ENCODE measurements at places on chromosomes 16 and 17. TPM values are rescaled to one million over a fixed set of nuclear protein-coding genes. Genes with fewer than 3 reads are reported as not detected.

The SECTM1 gene
- 18.3 TPM for total RNA-seq

The SLC9A5 gene
- 2.8 TPM for total RNA-seq

The ITGA2B gene
- total RNA-seq = 0.58 TPM

The RCVRN gene
- total RNA-seq = not detected

The TENT4B gene
- total RNA-seq = 17.5 TPM

The EPOP gene
- total RNA-seq = 10.2 TPM

The ENKD1 gene
- 7.4 TPM for total RNA-seq

The BPTF gene
- 92.9 TPM for total RNA-seq

The ACSM2A gene
- not detected for total RNA-seq

The ZNF213 gene
- 10.5 TPM for total RNA-seq

The SEPTIN12 gene
- not detected for total RNA-seq

GRCh38 chr17:72520665-72521303 lies 400.0 kb downstream of the SOX9 start:
- DNase-seq = no peak

DNA sequence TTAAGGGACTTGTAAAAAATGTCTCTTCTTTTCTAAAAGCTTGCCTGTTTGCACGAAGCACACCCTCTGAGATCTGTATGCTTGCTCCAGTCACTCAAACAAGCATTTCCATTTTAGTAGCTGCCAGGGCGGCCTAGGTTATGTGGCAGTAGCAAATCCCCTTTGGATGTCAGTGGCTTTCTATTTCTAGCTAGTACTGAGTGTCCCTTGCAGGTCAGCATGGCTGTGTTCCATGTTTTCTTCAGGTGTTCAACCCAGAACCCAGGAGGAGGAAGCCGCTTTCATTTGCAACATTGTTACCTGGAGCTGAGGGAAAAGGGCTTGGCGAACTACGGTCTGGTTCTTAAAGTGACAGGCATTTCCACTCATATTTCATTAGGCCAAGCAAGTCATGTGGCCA lies 36.4 kb downstream of the FOXL1 start:
- no peak for DNase-seq

DNA sequence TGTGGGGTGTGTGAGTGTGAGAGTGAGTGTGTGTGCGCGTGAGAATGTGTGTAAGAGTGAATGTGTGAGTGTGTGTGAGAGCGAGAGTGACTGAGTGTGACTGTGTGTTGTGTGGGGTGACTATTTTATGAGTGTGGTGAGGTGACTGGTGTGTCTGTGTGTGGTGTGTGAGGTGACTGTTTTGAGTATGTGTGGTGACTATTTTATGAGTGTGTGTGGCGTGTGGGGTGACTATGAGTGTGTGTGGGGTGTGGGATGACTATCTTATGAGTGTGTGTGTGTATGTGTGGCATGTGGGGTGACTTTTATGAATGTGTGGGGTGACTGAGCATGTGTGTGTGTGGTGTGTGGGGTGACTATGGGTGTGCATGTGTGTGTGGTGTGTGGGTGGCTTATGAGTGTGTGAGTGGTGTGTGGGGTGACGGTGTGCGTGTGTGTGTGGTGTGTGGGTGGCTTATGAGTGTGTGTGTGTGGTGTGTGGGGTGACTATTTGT lies 152.9 kb upstream of the PLCG2 start:
- DNase-seq = peak; percentile 26

DNA sequence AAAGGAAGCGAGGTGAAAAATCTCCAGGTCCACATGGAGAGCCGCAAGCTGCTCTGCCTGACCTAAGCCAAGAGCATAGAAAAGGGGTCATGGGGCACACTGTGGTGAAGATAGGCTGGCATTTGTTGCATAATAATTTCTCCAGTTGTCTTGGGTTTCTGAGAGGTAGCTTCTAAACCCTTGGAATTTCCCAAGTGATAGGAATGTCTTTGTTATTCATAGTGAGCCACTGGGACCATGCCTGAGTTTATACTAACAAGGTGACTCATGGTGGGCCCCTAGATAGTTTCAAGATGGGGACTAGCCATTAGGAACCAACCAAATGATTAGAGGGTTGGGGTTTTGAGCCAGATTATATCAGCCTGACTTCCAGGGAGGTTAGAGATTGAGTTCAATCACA lies 25.6 kb downstream of the SOST start:
- DNase-seq = no peak

DNA sequence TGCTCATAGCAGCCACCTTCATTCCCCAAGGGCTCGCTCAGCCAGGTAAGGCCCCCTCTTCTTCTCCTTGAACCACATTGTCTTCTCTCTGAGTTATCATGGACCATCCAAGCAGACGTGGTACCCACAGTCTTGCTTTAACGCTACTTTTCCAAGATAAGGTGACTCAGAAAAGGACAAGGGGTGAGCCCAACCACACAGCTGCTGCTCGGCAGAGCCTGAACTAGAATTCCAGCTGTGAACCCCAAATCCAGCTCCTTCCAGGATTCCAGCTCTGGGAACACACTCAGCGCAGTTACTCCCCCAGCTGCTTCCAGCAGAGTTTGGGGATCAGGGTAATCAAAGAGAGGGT lies 272 bp downstream of the CCL2 start:
- DNase-seq = no peak

GRCh38 chr17:35022536-35023063 lies 40.9 kb downstream of the RFFL start:
- peak; percentile 86 for DNase-seq

- DNase-seq = no peak
Measured at GRCh38 chr16:965487-965886, 5.3 kb downstream of the LMF1 start.

DNA sequence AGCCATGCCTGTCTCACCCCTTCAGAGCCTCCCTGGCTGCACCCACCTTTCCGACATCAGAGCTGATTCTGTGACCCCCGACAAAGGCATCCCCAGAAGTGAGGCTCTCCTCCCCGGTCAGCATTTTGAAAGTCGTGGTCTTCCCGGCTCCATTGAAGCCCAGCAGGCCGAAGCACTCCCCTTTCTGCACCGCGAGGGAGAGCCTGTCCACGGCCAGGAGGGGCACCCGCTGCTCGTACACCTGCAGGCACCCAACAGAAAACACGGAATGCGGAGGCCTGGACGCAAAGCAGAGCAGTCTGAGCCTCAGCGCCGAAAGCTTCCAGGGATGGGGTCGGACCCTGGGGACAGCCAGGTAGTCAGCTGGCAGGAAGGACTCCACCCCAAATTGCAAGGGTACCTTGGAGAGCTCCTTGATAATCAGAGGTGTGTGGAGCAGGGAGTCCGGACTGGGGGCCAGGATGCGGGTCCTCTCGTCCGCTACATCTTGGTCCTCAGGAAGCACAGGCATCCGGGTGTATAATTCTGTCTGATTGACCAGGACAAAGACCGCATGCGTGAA lies 13.1 kb upstream of the RNPS1 start:
- DNase-seq = no peak

- DNase-seq = no peak
Measured at GRCh38 chr16:51049276-51049675, 101.8 kb downstream of the SALL1 start.

DNA sequence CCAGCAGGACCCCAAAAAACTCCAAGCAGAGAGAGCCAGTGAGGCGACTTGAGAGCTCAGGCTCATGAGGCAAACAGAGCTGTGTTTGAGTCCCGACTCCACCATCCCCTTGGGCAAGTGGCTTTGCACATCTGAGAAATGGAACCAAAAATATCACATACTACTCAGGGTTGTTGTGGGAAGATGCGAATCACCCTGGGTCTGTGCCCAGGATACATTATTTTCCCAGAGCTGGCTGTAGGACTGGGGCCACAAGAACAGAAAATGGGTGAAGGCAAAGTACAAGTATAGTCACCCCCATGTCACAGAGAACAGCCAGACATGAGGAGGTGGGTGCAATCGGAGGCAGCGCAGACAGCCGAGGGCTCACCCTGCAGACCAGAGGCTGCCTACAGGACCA lies 127.3 kb downstream of the GAS7 start:
- no peak for DNase-seq

GRCh38 chr16:78170494-78170933 lies 71.1 kb downstream of the WWOX start:
- no peak for DNase-seq

DNA sequence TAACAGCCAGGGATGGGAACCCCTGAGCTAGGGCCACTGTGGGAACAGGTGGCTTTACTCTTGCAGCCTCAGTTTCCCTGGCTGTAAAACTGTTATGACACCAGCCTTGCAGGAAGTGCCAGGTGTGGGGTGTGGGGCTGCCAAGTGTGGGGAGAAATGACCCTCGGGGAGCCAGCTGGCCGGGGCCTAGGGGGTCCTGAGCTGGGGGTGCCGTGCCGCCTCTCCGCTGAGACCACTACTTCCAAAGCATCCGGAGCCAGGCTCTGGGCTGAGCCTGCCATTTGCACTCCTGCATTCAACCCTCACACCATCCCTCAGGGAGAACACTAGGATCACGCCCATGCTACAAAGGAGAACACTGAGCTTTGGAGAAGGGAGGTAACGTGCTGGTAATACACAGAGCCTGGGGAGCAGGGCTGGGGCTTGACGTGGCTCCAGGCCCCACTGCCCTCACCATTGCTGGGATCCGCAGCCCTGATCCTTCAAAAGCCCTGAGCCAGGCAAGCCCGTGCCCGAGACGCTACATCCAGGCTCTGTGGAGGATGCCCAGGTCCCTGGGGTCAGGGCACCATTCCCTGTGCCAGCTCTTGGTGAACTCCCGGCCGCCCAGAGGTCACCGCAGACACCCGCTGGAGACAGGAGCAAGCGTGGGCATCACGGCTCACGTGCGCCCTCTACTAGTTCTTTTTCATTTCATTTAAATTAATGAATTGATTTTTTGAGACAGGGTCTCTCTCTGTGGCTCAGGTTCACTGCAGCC lies 28.8 kb upstream of the GINS2 start:
- DNase-seq = peak; percentile 58

GRCh38 chr17:59366773-59367656 lies 35.6 kb downstream of the YPEL2 start:
- no peak for DNase-seq

DNA sequence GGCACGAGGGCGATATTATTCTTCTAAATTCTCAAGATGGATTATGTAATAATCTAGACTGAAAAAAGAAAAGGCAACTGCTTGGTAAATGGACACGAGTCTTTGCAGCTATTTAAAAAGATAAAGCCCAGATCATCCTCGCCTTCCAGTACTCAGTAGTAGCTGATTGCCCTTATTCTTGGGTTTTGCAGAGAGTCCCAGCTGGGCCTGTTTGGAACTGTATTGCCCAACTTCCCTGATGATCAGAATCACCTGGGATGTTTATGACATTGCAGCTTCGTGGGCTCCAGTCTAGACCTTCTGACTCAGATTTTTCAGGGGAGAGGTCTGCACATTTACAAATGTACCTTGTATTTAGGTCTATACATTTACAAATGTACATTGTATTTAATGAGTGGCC lies 213.5 kb downstream of the RAB11FIP4 start:
- DNase-seq = no peak

GRCh38 chr16:54289242-54289944 lies 2.8 kb upstream of the IRX3 start:
- no peak for DNase-seq

- no peak for DNase-seq
Measured at GRCh38 chr16:19785512-19786130, 67.5 kb downstream of the IQCK start.

DNA sequence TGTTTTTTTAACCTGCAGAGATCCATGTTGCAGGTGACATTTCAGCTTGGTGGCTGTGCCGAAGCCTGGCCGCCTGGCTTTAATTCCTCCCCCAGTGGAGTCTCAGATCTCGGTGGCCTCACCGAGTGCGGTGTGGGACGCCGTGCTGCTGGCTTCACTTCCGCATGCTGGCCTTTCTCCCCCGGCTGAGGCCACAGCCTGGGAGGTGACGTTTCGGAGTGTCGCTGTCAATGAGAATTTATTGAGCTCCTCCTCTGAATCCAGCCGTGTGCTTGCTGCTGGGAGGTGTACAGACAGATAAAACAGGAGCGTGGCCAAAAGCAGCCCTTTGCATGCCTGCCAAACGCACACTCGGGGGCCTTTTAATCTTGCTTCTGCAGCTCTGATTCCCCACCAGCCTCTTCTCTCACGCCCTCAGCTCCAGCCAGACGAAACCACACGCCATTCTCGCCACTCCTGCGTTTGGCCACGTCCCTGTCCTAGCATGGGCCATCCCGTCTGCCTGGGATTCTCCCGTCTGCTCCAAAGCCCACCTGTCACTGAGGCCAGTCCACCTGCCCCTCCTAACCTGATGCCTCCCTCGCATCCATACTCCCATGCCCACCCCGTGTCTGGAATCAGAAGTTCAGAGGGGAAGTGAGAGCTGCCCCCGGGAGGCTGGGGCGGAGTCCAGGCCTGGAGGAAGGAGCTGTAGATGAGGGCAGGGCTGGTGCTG lies 3.6 kb downstream of the GSE1 start:
- no peak for DNase-seq

DNA sequence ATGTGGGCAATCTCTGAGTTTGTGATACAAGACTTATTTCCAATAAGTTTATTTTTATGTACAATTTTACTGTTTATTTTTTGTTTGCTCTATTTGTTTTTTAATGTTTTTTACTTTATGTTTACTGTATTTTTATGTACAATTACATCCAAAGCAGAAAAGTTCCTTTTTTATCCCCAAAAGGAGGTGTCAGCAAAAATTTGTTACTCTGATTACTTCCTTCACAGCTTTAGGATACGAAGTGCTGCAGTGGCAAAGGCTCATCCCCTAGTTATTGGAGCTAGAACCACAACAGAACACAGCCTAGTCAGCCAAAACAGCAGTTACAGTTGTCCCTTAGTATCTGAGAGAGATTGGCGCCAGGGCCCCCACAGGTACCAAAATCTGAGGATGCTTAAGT lies 35.7 kb downstream of the IST1 start:
- DNase-seq = no peak

GRCh38 chr17:7191069-7191468 lies 11.9 kb upstream of the ASGR1 start:
- no peak for DNase-seq

DNA sequence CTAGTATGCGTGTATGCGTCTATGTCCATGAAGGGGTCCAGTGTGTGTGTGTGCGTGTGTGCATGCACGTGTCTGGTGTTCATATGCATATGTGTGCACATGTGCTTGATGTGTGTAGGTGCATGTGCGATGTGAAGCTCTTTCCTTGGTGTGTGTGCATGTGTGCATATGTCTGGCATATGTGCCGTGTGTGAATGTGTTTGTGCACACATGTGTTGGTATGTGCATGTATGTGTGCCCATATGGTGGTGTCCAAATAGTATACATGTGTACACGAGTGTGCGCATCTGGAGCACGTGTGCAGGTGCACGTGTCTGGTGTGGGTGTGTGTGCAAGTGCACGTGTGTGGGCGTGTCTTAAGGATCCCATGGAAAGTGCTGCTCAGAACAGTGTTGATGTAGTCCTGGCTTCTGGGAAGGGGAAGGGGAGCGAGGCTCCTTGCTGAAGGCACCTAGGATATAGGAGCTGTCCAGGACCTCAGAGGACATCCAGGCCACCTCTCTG lies 17.0 kb downstream of the CACNA1G start:
- no peak for DNase-seq

DNA sequence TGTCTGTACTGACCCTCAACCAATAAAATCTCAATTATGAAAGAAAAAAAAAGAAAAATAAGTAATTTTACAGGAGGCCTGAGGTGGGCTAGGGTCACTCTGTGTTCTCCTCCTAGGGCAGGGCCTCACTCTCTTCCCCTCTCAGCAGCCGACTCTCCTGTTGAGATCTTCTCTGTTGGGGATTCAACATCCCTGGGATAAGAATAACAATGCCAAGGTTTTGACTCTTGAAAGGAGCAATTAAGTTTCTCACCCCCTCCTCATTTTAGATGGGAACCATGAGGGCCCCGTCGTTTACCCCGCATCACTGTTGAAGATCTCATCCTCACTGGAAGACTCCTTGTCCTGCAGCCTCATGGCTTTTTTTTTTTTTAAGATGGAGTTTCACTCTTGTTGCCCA lies 21.5 kb upstream of the BRCA1 start:
- no peak for DNase-seq

All from activated CD4-positive, alpha-beta memory T cell treated with anti-CD3 and anti-CD28 coated beads, Interleukin-2, amount 10 ng/mL, durations not matched to agents 7 days and 5 days (primary cell).